ENCODE measurements at places on chromosomes 5 and 9. TPM values are rescaled to one million over a fixed set of nuclear protein-coding genes. Genes with fewer than 3 reads are reported as not detected.

The OBP2B gene
- polyA plus RNA-seq, result 0.34 TPM

The FOXD4L4 gene
- polyA plus RNA-seq, result 0.12 TPM

The SPAG8 gene
- polyA plus RNA-seq, result 4.8 TPM

The CRHBP gene
- polyA plus RNA-seq, result 19.9 TPM

The ROR2 gene
- 20.0 TPM for polyA plus RNA-seq

The TAF1L gene
- 0.15 TPM for polyA plus RNA-seq

The IGIP gene
- 8.4 TPM for polyA plus RNA-seq

DNA sequence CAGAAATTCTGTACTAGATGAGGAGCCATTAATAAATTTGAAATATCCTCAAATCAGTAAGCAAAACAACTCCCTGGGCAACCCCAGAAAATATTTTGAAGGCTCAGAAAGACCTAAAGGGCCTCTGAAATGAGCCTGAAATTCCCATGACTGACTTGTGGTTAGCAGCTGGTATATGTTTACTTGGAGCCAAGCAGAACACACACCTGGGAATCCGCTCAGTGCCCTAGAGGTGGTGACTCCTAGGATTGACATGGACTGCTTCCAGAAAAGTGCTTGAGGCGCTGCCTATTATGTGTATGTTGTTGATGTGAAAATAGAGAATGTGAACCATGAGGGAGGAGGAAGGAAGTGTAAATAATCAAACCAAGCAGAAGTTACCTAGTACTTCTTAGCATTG is 14.7 kb downstream of the RFK start:
- DNase-seq, result no peak

- no peak for DNase-seq
Measured at GRCh38 chr9:72443855-72444254, 77.6 kb upstream of the TMC1 start.

- no peak for DNase-seq
Measured at GRCh38 chr9:95193067-95193466, 124.4 kb downstream of the FANCC start.

- DNase-seq, result no peak
Measured at GRCh38 chr5:1937590-1937989, 54.9 kb upstream of the IRX4 start.

- no peak for DNase-seq
Measured at GRCh38 chr5:39118638-39119037, 44.4 kb upstream of the RICTOR start.

- no peak for DNase-seq
Measured at GRCh38 chr5:74589204-74590056, 51.1 kb downstream of the ENC1 start.

DNA sequence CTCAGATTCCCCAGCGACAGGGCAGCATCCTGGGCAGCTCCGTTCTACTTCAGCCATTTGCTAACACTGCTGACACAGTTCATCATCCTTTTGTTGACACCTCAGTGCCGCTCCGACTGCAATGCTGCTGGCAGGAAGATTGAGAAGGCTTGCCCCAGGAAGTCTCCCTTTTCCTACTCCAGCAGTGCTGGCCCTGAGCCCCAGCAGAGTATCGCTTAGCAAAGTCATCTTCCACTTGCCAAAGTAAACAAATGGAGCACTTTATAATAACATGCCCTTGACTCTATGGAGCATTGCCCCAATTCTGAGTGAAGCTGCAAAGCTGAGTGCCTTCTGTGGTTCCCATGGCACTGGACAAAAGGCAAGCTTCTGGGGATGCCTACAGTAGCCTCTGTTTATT is 32.2 kb downstream of the PRLR start:
- peak; percentile 25 for DNase-seq

- DNase-seq, result no peak
Measured at GRCh38 chr5:14411216-14411615, 170.4 kb upstream of the OTULINL start.

DNA sequence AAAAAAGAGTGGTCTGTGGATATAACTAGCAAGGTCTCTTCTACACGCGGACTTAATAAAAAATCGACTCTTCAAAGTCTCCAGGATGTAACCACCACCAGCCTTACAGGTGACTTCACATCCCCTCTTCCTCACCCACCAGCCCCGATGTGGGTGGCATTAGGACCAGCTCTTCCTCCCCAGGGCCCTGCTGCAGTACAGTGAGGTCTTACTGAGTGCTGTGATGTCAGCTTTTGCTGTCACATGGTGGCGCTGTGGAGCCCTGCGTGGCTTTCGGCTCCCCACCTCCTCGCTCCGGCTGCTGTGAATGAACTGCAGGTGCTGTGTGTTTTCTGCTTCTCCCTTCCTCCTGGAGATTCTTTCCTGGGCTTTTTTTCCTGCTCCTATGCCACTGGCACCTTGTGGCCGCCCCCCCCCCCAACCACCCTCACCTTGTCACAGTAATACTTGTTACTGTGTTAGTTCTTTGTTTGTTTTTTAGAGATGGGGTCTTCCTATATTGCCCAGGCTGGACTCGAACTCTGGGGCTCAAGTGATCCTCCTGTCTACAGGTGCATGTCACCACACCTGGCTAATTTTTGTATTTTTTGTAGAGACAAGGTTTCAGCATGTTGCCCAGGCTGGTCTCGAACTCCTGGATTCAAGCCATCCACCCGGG is 15.8 kb upstream of the RAPGEF1 start:
- DNase-seq, result peak; percentile 79

- DNase-seq, result no peak
Measured at GRCh38 chr9:87655731-87656130, 70.2 kb upstream of the CTSL start.

DNA sequence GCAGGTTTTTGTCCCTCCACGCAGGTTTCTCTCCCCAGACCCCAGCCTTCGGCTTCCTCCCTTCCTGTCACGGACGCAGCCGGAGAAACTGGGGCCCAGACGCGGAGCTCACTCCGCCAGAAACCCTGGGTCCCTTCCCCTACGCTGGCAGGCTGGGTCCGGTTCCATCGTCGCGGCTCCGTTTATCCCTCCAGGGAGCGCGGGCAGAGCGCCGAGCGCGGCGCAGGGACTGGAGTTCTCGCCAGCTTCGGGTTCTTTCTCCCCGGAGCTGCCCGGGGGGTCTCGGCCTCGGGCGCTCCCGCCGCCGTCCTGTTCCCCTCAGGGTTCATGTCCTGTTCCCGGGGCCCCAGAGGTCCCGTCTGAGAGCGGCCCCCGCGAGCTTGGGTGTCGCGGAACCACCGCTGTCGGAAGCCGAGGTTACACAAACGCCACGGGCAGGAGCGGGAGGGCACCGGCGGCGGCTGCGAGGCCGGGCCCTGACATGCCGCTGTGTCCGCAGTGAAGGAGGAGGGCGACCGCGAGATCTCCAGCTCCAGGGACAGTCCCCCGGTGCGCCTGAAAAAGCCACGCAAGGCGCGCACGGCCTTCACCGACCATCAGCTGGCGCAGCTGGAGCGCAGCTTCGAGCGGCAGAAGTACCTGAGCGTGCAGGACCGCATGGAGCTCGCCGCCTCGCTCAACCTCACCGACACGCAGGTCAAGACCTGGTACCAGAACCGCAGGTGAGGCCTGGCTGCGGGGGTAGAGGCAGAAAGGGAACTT is 4.6 kb downstream of the BARHL1 start:
- DNase-seq, result no peak

- no peak for DNase-seq
Measured at GRCh38 chr9:114968671-114969070, 38.3 kb upstream of the TNFSF8 start.

DNA sequence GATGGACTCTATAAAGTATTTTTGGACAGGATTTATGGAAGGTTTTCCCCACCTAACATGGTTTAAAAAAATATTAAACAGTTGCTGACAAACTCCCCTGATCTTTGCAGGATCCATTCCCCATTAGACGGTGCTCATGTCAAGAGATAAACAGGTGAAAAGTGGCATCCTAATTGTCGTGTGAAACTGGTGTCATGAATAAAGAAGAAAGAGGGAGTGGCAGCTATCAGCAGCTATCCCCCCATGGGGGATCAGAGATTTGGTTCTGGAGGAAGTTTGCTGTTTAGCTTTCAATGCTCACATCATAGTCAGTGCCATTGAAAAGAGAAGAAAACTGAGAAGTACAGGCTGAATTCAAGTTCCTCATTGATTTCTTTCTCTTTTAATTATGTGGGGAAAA is 329.3 kb upstream of the BRINP1 start:
- DNase-seq, result no peak

DNA sequence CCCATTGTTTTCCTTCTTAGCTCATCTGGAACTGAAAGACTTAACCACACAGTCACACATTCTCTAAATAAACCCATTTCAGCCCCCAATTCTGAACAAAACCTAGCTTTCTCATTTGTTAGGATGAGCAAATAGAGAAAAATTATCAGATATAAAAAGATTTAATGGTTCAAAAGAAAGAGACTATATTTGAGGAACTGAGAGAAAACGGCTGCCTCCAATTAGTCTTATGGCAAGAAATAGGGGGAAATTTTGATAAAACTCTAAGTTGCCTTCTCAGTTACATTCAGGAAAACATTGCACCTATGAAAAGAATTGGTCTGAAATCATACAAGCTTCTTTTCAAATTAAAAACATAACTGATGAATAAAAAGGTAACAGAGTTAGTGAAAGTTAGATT is 63.7 kb upstream of the ALDH1B1 start:
- no peak for DNase-seq
